ENCODE measurements at places on chromosomes 3 and 15. TPM values are rescaled to one million over a fixed set of nuclear protein-coding genes. Genes with fewer than 3 reads are reported as not detected.
A peak's percentile ranks its signal among the peaks of the same experiment; 100 is the strongest.

GRCh38 chr15:44656913-44657312 is 6.5 kb downstream of the SPG11 start:
- no peak overlapping the region for H3K27ac ChIP-seq
- H3K4me1 ChIP-seq: peaks cover 21% of the 10 kb centered on the region
- no peak for DNase-seq
- peaks cover 34% of the 10 kb centered on the region for H3K36me3 ChIP-seq
- H3K27me3 ChIP-seq: no peaks in the 10 kb centered on the region

The CAMK2N2 gene
- total RNA-seq: not detected

- no peak overlapping the region for H3K27ac ChIP-seq
- no peaks in the 10 kb centered on the region for H3K27me3 ChIP-seq
- no peak overlapping the region for H3K4me3 ChIP-seq
- H3K4me1 ChIP-seq: no peaks in the 10 kb centered on the region
- no peak for DNase-seq
Observed at GRCh38 chr3:43030162-43030935, 51.2 kb downstream of the GASK1A start.

DNA sequence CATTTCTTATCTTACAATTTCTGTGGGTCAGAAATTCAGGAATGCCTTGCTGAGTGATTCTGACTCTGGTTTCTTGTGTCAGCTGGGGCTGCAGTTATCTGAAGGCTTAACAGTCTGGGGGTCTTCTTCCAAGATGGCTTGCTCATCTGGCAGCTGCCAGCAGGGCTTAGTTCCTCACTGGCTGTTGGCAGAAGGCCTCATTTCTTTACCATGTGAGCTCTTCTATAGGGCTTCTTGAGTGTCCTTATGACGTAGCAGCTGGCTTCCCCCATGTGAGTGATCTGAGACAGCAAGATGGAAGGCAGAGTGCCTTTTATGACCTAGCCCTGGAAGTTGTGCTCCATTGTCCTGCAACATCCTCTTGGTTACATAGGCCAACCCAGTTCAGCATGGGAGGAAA is 82.0 kb upstream of the PDZRN3 start:
- H3K27ac ChIP-seq: no peak overlapping the region
- no peaks in the 10 kb centered on the region for H3K27me3 ChIP-seq
- H3K4me1 ChIP-seq: no peaks in the 10 kb centered on the region
- H3K36me3 ChIP-seq: no peaks in the 10 kb centered on the region
- no peak for DNase-seq
- no peak overlapping the region for H3K4me3 ChIP-seq

DNA sequence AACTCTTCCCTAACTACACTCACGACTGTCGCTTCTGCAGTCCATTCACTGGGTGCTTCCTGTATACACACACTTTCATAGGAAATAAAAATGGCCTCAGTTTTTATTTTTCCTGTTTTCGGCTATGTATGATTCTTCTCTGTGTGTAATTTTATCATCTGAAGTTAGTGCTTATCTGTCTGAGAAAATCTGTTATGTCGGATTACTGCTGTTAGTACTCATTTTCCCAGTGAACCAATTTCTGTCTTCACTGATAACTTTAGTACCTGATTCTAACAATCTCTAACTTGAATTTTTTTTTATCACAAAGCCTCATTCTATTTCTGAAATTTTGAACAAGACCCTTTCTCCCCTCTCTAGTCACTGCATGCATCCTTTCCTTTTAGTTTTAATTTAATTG is 20.9 kb downstream of the RAB5A start:
- H3K4me1 ChIP-seq: peaks cover 7% of the 10 kb centered on the region
- H3K4me3 ChIP-seq: no peak overlapping the region
- H3K27ac ChIP-seq: no peak overlapping the region

GRCh38 chr3:193010191-193010590 is 92.5 kb upstream of the MB21D2 start:
- peaks cover 4% of the 10 kb centered on the region for H3K4me1 ChIP-seq
- no peak overlapping the region for H3K27ac ChIP-seq
- DNase-seq: no peak
- H3K27me3 ChIP-seq: peaks cover 2% of the 10 kb centered on the region

The FSD2 gene
- not detected for total RNA-seq

- peak overlapping the region; percentile 87 for H3K4me3 ChIP-seq
- peak overlapping the region; percentile 97 for H3K27ac ChIP-seq
- peaks cover 1% of the 10 kb centered on the region for H3K27me3 ChIP-seq
- peaks cover 6% of the 10 kb centered on the region for H3K4me1 ChIP-seq
- DNase-seq: no peak
- H3K36me3 ChIP-seq: peaks cover 3% of the 10 kb centered on the region
Observed at GRCh38 chr15:41115161-41115651, 874 bp downstream of the INO80 start.

DNA sequence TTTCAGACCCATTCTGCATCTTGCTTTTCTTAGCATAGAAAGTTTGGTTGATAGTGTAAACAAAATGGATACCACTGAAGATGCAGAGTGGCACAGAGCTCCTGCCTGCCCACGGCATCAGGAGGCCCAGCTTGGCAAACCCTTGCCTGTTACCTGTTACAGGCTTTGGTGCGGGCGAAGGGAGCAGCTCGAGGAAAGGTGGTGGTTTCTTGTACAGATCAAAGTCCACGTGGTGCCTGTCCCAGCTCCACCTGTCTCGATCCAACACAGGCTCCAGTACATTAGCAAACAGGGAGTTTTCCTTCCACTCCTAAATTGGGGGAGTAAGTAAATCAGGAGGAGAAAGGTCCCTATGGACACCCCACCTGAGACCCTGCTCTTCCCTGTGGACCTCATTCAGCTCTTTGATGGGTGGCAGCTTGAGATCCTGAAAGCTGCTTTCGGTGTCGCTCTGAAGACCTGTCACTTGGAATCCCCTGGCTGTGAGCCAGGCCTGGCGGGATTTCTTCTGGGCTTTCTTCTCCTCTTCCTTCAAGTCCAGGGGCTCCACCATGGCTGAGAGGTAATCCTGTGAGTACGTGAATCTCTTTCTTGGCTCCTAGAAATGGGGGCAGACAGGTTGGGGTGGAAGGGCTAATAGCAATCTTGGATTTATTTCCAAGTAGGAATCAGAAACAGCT is 35.7 kb downstream of the ACAD9 start:
- no peak overlapping the region for H3K27ac ChIP-seq
- no peaks in the 10 kb centered on the region for H3K27me3 ChIP-seq
- H3K4me3 ChIP-seq: no peak overlapping the region
- DNase-seq: peak; percentile 8

- no peak for DNase-seq
- no peaks in the 10 kb centered on the region for H3K36me3 ChIP-seq
- no peaks in the 10 kb centered on the region for H3K4me1 ChIP-seq
- no peak overlapping the region for H3K4me3 ChIP-seq
Observed at GRCh38 chr15:60183366-60183765, 179.3 kb downstream of the FOXB1 start.

DNA sequence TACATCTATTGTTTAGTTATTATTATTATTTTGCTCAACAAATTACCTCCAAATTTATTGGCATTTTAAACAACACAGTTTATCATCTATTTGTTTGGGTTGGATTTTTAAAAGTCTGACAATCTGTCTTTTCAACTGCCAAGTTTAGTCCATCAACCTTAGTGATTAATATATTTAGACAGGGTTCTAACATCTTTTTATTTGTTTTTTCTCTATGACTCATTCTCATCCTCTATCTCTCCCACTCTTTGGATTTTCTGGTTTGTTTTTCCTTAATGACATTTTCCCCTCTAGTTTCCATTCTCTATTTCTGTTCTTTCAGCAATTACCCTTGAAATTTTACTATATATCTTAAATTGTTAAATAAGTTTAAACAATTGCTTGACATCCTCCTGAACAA is 41.9 kb downstream of the EMC4 start:
- peaks cover 2% of the 10 kb centered on the region for H3K4me1 ChIP-seq
- no peak overlapping the region for H3K4me3 ChIP-seq
- H3K27ac ChIP-seq: no peak overlapping the region
- no peak for DNase-seq
- H3K27me3 ChIP-seq: no peaks in the 10 kb centered on the region

The FOXB1 gene
- 0.74 TPM for total RNA-seq

The RPUSD3 gene
- 46.3 TPM for total RNA-seq

GRCh38 chr3:54575618-54575960 is 352.3 kb downstream of the LRTM1 start:
- no peak overlapping the region for H3K4me3 ChIP-seq
- H3K36me3 ChIP-seq: no peaks in the 10 kb centered on the region

DNA sequence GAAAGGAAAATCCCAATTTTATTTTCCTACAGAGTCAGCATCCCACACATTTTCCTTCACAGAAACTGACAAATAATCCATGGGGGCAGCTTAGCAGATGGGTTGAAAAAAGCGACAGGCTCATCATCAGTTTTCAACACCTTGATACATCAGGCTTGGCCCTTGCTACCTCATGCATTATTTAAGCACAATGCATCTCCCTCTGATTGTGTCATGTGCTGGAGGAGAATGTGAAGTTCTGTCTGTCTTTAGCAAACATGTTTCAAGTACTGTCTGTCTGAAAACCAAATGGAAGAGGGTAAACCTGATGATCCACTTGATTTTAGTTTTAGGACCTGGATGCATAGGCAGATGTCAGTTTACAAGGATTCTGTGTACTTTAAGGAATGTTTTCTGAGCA is 128.6 kb upstream of the ADAMTS9 start:
- no peaks in the 10 kb centered on the region for H3K4me1 ChIP-seq
- H3K27ac ChIP-seq: no peak overlapping the region
- no peaks in the 10 kb centered on the region for H3K36me3 ChIP-seq
- no peak overlapping the region for H3K4me3 ChIP-seq
- DNase-seq: no peak

DNA sequence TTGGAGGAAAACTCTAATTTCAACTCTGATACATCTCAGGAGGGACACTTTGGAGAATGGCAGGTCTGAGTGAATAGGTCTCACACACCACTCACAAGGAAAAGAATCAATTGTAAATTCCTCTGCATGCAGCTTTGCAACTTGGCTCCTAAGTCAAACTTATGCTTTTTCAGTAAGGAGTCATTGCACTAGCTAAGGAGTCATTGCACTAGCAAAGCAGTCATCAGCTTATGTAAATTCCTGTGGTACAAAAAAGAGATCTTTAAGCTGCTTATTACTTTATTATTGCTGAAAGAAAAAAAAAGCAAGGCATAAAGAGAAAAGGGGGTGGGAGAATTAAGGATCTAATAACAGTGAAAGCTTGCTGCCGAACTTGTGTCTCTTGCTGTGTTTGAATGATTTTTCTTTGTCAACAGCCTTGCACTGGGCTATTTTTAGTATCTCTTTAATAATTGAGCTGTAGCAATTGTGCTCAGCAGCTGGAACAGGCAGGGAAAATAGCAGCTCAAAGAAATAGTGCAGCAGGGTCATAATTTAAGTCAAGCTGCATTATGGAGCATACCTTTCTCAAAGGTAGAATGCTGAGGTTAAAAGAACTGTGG is 154.3 kb upstream of the ARPP21 start:
- H3K36me3 ChIP-seq: no peaks in the 10 kb centered on the region
- DNase-seq: no peak
- H3K4me3 ChIP-seq: no peak overlapping the region
- no peak overlapping the region for H3K27ac ChIP-seq
- no peaks in the 10 kb centered on the region for H3K4me1 ChIP-seq

The ZNF385D gene
- not detected for total RNA-seq

- H3K27me3 ChIP-seq: no peaks in the 10 kb centered on the region
- no peak overlapping the region for H3K27ac ChIP-seq
- peaks cover 2% of the 10 kb centered on the region for H3K36me3 ChIP-seq
- H3K4me1 ChIP-seq: no peaks in the 10 kb centered on the region
Observed at GRCh38 chr3:158434412-158435038, 136.5 kb upstream of the MLF1 start.
